Smooth muscle cell of the pulmonary artery (primary cell): ENCODE measurements at places on chromosomes 2 and 18. TPM values are rescaled to one million over a fixed set of nuclear protein-coding genes. Genes with fewer than 3 reads are reported as not detected.

The SOX11 gene
- total RNA-seq: 0.03 and 0.52 TPM in 2 replicates

The REG1B gene
- not detected in 2 replicates for total RNA-seq

The RGPD4 gene
- total RNA-seq: under 0.01 TPM in 1 of 2 replicates, not detected in the other

The MATN3 gene
- total RNA-seq: 1.5 and 3.4 TPM in 2 replicates

The CLIP4 gene
- total RNA-seq: 42.6 and 66.8 TPM in 2 replicates

The ZNF804A gene
- total RNA-seq: 0.20 and 1.4 TPM in 2 replicates

The NEMP2 gene
- total RNA-seq: 2.1 and 3.7 TPM in 2 replicates

The BCL2L11 gene
- 2.4 TPM in 2 replicates for total RNA-seq
